ENCODE measurements at places on chromosomes 3 and 15. TPM values are rescaled to one million over a fixed set of nuclear protein-coding genes. Genes with fewer than 3 reads are reported as not detected.

The AP3B2 gene
- total RNA-seq, result 3.0 TPM

The CASR gene
- total RNA-seq, result not detected

The SMCO1 gene
- not detected for total RNA-seq

The NEIL1 gene
- 3.8 TPM for total RNA-seq

The LRRC28 gene
- total RNA-seq, result 15.9 TPM

The WDR6 gene
- total RNA-seq, result 87.4 TPM

The CCNB2 gene
- total RNA-seq, result 61.1 TPM

The RHOV gene
- 5.9 TPM for total RNA-seq

The NPTN gene
- 88.6 TPM for total RNA-seq

The SH3GL3 gene
- 3.7 TPM for total RNA-seq

The KBTBD13 gene
- not detected for total RNA-seq

The SPTSSB gene
- not detected for total RNA-seq

The PEX5L gene
- total RNA-seq, result 0.48 TPM

The GPR160 gene
- 0.57 TPM for total RNA-seq

The IQCF2 gene
- not detected for total RNA-seq

The FSD2 gene
- not detected for total RNA-seq

The FGF12 gene
- total RNA-seq, result 3.1 TPM

The FSIP1 gene
- total RNA-seq, result 2.6 TPM

The EFCC1 gene
- not detected for total RNA-seq

The ASB14 gene
- not detected for total RNA-seq

The SNAP23 gene
- 70.8 TPM for total RNA-seq

The NIPA2 gene
- total RNA-seq, result 86.3 TPM

The THPO gene
- total RNA-seq, result not detected
